ENCODE measurements at places on chromosomes 5 and 9.

GRCh38 chr5:17944046-17944445, 309.8 kb downstream of the TAF11L14 start:
- no peak for DNase-seq

DNA sequence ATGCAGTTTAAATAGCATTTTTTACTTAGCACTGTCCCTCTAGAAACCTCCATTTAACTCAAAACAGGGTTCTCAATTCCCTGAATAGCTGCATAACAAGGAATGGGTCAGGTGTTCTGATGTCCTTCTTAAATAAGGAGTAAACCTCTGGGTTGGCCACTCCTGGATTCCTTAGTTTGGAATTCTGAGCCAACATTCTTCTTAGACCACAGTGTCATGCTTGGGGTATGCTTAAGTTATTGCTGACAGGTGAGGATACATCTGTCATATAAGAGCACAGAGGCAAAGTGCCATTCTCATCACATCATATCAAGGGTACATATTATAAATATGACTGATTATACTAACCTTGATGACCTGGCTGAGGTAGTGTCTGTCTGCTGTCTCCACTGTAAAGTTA, 179.9 kb upstream of the SEMA6A start:
- DNase-seq: no peak

DNA sequence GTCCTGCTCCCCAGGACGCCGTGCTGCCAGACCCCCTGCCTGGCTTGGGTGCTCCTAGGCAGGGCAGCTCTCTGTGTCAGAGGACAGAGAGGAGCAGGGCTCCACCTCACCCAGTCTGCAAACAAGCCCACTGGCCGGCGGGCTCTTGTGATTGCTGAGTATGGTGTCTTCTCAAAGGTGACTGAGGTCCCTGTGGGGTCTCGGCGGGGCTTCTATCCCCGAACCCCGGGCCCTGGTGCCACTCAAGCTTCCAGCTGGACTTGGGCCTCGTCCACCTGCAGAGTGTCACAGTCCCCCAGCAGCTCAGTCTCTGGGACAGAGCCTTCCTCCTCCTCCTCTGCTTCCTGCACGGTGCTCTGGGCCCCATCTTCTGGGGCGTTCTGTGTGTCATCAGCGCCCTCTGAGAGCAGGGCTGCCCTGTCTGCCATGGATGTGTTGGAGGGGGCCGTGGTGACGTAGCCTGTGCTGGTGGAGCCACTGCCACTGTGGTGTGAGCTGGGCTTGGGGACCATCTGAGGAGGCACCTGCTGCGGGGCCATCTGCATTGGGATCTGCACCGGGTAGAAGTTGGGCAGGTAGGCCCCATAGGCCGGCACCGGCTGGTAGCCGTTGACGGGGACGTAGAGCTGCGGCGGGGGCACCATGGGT, 226.5 kb downstream of the ROR2 start:
- DNase-seq: no peak

DNA sequence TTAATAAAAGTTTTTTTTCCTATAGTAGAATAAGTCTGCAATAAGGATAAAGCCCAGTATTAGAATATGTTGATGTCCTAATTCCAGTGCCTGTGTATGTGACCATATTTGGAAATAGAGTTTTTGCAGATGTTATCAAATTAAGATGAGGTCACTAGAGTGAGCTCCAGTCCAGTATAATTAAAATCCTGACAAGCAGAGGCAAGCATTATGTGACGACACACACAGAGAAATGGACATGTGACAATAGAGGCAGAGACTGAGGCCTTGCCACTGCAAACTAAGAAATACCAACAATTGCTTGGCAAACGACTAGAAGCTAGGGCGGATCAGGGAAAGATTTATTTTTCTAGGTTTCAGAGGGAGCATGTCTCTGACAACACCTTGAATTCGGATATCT, 216.4 kb upstream of the CYLC2 start:
- no peak for DNase-seq

DNA sequence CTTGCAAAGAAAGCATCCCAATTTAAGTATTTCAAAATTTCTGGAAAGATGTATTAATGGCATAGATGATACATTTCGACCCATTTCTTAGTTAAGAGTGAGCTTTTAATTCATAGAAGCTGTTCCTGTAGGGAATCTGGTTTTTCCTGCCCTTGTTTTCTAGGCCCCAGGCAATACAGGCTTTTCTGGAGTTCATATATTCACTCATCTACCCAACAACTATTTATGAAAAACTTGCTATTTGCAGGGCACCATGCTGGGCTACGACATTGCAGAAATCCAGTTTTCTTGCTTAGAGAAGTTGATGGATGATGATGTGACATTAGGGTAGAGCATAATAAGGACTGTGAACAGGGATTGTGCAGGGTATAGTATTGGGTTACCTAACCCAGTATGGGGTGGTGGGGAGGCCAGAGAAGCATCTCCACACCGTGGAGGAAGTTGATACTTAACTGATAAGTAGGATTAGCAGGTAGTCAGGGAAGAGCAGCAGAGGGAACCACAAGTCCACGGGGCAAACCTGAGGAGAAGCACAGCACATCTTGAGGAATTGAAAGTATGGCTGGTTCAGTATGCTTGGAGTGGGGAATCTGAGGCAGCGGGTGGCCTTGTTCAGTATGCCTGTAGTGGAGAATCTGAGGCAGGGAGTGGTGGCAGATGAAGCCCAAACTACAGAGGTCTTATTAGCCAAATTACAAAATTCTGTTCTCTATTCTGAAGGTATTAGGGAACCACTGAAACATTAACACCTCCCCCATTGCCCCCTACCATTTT, 247.5 kb downstream of the ARRDC3 start:
- no peak for DNase-seq

GRCh38 chr5:1662559-1663085, 137.0 kb downstream of the MRPL36 start:
- DNase-seq: no peak

- DNase-seq: no peak
Measured at GRCh38 chr5:65855766-65856315, 70.5 kb upstream of the ERBIN start.

DNA sequence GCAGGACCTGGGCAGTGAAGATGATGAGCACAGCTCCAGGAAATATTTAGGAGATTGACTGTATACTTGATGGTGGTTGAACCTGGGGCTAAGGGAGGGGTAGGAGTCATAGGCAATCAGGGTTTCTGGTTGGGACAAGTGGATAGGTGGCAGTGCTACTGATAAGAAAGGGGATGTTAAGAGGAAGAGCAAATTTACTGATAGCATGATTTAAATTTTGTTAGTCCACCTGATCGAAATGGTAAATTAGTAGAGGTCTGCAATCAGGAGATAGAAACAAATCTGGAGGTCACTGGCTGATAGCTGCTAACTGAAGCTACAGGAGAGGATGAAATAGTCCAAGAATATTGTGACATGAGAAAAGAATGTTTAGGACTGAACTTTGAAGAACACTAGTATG, 5.7 kb upstream of the C5orf34 start:
- DNase-seq: no peak

GRCh38 chr9:111874500-111874899, 22.1 kb upstream of the UGCG start:
- no peak for DNase-seq

- no peak for DNase-seq
Measured at GRCh38 chr5:137438932-137439331, 60.2 kb downstream of the SPOCK1 start.

GRCh38 chr5:180633283-180634177, 15.9 kb downstream of the FLT4 start:
- DNase-seq: no peak

- DNase-seq: no peak
Measured at GRCh38 chr5:34038390-34038789, 4.6 kb downstream of the C1QTNF3 start.

- DNase-seq: no peak
Measured at GRCh38 chr9:136961279-136962065, 9.4 kb downstream of the LCN12 start.

DNA sequence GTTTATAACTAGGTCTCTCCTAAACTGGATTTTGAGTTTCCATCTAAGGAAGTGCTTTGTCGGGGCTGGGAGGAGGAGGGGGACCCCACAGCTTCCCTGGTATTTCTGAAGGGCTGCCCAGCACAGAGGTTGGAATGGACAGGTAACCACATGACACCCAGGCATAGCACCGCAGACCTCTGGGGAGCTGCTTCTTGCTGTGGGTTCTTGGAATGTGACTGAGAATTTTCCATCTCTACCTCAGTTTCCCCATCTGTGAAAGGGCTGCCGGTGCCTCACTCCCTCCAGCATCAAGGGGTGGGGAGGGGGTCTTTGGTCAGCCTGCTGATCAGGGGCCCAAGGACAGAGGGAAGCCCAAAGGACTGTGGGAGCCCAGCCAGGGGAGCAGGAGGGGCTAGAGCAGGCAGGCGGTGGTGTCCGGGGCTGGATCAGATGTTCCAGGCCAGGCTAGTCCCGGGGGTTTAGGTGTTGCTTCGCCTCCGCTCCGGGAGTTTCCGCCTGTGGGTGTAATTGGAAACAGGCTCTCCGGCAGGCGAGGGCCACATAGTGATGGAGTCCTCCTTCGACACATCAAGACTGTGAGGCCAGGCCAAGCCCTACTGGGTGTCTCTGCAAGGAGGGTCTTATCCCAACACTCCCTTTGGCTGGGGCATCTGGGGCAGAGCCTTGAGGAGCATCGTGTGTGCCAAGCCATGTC, 3.3 kb downstream of the OLFML2A start:
- no peak for DNase-seq

DNA sequence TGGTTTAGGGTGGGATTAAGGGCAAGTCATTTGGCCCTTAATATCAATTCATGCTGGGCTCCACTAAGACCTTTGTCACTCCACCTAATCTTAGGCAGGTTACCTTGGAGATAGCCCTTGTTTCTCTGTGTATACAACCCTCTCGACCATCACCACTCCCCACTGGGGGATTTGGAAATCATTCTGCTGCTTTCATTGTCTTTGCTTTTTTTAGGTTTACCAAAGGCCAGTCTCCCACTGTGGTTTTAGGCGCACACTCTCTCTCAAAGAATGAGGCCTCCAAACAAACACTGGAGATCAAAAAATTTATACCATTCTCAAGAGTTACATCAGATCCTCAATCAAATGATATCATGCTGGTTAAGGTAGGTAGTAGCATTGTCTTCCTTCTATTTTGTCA, 6.2 kb downstream of the GZMK start:
- no peak for DNase-seq

DNA sequence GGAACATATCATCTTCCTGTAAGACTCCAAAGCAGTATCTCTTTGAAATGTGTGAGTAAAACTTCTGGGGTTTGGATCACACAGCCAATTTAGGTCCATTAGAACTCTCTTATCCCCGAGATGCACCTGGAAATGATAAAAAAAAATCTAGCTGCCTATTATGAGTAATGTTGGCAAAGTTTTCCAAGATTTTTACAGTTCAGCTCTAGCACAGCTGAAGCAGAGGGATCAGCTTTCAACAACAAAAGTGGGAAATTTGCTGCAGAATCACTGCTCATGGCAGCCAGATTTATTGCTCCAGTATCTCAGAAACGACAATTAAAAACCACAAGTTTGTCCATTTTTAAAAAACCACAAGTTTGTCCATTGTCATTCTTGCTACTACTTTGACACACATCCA, 292.2 kb downstream of the IRX2 start:
- DNase-seq: no peak

Measured in stimulated activated CD8-positive, alpha-beta memory T cell treated with anti-CD3 and anti-CD28 coated beads, Interleukin-4, amount 100 ng/mL, for 4 hours (primary cell).